T follicular helper cell (primary cell): ENCODE measurements at places on chromosomes 11 and 22.

DNA sequence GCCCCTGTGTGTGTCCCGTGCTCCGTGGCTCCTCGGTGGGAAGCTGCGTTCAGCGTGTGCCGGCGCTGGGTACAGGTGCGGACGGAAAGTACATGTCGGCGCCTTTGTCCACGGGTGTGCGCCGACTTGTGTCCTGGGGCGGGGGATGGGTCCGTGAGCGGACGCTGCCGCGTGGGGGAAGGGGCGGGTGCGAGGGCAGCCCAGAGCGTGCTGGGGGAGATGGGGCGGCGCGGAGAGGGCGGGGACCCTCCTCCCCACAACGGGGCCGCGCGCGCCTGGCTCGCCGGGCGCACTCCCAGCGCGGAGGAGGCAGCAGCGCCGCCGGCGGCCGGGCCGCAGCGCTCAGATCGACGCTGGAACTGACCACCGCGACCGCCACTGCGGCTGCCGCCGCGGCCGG lies 33.6 kb upstream of the RELT start:
- no peak for DNase-seq

GRCh38 chr11:42770444-42771065 lies 541.2 kb upstream of the API5 start:
- no peak for DNase-seq

DNA sequence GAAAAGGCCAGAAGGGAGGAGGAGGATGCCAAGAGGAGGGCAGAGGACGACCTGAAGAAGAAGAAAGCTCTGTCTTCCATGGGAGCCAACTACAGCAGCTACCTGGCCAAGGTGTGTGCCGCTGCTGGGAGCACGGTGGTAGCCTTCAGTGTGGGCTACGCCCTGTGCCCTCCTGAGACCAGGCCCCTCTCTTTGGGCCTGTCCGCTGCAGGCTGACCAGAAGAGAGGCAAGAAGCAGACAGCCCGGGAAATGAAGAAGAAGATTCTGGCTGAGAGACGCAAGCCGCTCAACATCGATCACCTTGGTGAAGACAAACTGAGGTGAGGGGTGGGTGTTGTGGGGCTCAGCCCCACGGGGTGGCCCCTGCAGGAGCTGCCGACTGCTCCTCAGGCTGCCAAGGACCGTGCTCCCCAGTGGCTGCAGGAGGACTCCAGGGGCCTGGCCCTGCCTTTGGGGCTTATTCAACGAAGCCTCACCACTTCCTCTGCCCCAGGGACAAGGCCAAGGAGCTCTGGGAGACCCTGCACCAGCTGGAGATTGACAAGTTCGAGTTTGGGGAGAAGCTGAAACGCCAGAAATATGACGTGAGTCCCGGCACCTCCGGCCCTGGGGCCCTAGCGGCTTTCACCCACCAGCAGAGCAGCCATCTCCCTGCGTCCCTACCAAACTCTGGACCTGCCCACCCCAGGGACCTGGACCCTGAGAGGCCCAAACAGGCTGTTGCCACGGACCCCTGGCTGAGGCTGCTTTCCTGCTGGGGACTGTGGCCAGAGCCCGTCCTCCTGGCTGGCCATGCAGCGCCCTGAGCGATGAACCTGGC lies 12.6 kb upstream of the MRPL23 start:
- DNase-seq, result no peak

GRCh38 chr11:32044158-32044863 lies 46.6 kb upstream of the RCN1 start:
- no peak for DNase-seq

GRCh38 chr22:17792299-17792698 lies 18.0 kb upstream of the BID start:
- DNase-seq, result no peak

DNA sequence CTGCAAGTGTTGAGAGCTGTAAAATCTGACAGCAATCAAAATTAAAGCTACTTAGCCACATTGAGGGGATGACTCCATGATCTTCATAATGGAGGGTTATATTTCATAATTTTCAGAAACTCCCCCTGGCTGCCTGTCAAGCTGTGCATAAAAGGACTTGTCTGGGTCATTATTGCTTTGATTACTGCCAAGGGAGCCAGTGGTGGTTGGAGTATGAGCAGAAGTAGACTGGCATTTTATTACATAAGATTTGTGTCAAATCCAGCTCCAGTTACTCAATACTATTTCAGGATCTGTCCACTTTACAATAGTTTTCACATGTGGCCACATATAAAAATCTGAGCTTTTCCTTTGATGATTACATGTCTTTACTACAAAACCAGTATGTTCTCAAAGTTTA lies 108.9 kb upstream of the SLC5A12 start:
- DNase-seq, result no peak

DNA sequence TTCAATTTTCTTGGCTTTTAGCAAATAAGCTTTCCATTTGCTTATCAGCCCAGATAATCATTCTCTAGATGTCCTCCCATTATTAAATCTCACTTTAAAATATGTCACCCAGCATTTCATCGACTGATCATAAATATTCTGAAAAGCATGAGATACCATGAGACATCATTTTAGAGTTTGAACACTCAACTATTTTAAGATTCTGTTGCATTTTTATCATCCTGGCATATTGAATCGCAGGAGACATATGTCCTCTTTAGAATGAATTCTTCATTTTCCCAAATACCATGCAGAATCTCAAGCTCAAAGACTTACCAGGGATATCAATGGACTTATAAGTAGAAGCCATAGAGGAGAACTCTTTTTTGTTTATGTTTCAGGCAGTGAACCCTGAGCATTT lies at the start of gene OR52A5:
Gene OR52A5 (minus strand): TSS at position 361 of the 400 bp plus-strand sequence. CDS start 5,714 bp downstream, outside the sequence.
- no peak for DNase-seq

- DNase-seq, result no peak
Measured at GRCh38 chr11:86099874-86100273, 31.0 kb upstream of the PICALM start.

GRCh38 chr11:68847395-68847794 lies 5.7 kb upstream of the CPT1A start:
- no peak for DNase-seq

- DNase-seq, result no peak
Measured at GRCh38 chr11:113906516-113906915, 1.9 kb downstream of the HTR3B start.

- DNase-seq, result peak; percentile 68
Measured at GRCh38 chr22:39534591-39535356, 2.2 kb upstream of the RPS19BP1 start.

GRCh38 chr11:103619480-103619879 lies 417.0 kb upstream of the DDI1 start:
- DNase-seq, result no peak
